ENCODE measurements at places on chromosomes 3 and 15. TPM values are rescaled to one million over a fixed set of nuclear protein-coding genes. Genes with fewer than 3 reads are reported as not detected.

GXYLT2 gene
- total RNA-seq: 9.3 TPM

DNA sequence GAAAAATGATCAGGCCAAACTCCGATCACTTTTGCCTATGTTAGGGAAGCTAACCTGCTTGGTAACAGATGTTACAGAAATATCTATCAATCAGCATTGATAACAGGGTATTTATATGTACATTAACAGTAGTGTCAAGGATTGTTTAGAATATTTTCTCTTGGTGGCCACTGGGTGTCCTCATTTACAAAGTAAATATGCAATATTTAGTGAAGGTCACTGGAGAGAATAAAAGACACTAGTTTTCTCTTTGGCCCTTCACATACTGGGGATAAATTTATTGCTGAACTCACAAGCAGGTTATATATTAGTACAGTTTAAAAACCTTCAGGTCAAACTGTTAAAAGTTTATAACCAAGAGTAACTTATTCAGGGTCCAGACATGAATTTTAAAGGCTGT lies 69.0 kb downstream of the TIGIT start:
- peak; percentile 21 for DNase-seq

DNA sequence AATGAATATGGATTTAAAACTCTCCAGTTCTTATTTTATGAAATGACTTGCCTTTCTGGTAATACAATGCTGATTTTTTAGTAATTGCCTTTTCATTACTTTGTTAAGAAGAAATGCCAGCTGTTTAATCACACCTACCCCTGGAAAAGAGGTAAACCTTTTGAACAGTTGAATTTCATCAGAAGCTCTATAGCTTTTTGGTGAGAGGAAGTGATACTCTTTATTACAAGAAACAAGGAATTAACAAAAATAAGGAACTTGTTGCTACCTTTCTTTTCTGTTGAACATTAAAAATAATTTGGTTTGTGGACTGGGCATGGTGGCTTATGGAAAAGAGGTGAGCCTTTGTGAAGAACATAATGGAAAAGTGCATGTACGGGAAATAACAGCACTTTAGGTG lies 19.7 kb downstream of the BLOC1S6 start:
- no peak for DNase-seq

XYLB gene
- total RNA-seq: 3.0 TPM

AADACL2 gene
- total RNA-seq: not detected

DNA sequence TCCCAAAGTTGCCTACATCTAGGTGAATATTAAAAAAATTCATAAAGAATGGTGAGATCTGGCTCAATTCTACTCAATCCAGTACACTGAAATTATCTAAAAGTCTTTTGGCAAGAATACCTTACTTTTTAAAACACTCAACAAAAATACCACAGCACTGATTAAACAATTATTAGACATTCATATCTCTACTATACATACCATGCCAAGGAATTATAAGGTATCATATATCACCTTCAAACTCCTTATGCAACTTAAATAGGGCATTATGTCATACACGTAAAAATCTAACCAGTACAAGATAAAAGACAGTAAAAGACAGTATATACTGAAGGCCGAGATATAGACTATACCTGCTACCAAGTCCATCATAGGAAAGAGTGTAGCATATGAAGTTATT lies 6.1 kb upstream of the ANKRD28 start:
- DNase-seq: no peak

Data from mammary epithelial cell (primary cell).